T-helper 17 cell (primary cell): ENCODE measurements at places on chromosomes 1 and 21.

GRCh38 chr1:181767001-181767708 lies 283.8 kb downstream of the CACNA1E start:
- DNase-seq: no peak

DNA sequence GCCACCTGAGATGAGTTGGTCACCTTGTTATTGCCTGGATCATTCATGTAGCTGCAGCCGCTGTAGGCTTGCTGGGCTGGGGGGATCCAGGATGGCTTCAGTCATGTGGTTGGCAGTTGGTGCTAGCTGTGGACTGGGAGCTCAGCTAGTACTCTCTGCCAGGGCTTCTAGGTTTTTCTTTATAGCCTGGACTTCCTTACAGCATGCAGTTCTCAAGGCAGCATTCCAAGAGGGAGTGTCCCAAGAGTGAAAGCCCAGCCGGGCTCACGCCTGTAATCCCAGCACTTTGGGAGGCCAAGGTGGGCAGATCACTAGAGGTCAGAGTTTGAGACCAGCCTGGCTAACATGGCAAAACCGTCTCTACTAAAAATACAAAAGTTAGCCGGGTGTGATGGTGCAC lies 23.7 kb upstream of the ACTL8 start:
- DNase-seq: no peak

- no peak for DNase-seq
Observed at GRCh38 chr1:184221087-184221486, 165.7 kb upstream of the C1orf21 start.

DNA sequence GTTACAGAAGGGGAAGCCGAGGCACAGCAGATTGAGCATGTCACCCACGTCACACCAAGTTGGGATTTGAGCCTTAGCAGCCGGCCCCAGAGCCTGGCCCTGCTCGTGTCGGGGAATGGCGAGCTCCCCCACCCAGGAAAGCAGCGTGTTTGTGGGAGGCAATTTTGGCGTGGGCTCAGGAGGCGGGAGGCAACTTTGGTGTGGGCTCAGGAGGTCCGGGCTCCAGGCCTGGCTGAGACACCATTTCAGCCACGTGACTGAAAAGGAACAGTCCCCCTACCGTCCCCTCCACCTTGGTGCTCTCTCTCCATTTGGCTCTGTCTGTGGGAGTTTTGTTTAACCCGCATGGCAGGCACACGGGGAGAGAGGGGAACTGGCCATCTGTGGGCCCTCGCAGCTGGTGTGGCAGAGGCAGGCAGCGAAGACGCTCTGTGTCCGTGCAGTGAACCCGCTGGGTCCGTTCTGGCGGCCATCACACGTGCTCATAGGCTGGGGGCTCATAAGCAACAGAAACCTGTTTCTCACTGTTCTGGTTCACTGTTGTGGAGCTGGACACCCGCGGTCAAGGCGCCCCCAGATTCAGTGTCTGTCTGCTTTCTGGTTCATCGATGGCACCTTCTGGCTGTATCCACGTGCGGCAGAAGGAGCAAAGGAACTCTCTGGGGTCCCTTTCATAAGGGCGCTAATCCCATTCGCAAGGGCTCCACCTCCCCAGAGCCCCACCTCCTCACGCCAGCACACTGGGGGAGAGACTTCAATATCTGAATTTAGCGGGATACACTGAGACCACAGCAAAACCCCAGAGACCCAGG lies 110.2 kb downstream of the CRYAA start:
- no peak for DNase-seq
